ENCODE measurements at places on chromosomes 4 and X.

GRCh38 chrX:12614266-12614665 lies 176.9 kb upstream of the PRPS2 start:
- no peak for DNase-seq

DNA sequence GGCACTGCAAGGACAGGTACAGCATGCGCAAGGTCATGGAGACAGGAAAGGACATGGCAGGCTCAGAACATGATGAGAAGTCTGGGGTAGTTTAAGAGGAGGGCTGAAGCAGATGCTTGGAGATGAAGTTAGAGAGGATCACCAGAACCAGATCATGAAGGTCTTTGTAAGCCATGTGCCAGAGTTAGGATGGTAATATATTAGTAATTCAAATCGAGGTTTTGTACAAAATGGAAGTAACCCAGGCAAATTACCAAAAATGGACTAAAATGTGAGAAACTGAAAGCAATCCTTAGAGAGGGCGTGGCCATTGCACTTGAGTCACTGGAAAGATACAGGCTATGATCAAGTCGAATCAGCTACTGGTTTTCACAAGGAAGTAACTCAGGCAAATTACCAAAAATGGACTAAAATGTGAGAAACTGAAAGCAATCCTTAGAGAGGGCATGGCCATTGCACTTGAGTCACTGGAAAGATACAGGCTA lies 13.5 kb downstream of the RXFP1 start:
- DNase-seq = no peak

GRCh38 chr4:145842224-145842887 lies 96.3 kb downstream of the ZNF827 start:
- no peak for DNase-seq

GRCh38 chr4:83328521-83329187 lies 6.0 kb downstream of the HPSE start:
- DNase-seq = no peak

Data from CD4-positive, alpha-beta T cell treated with Interleukin-12 subunit alpha and Interleukin-12 subunit beta, for 1 hour (primary cell).